Type B pancreatic cell (in vitro differentiated cells): ENCODE measurements at places on chromosomes 5 and 9. TPM values are rescaled to one million over a fixed set of nuclear protein-coding genes. Genes with fewer than 3 reads are reported as not detected.

OTP gene
- total RNA-seq = 0.17 and 0.31 TPM in 2 replicates

MVB12B gene
- 11.4 and 26.1 TPM in 2 replicates for total RNA-seq

- DNase-seq = no peak
These were observed 29.5 kb upstream of the PTPDC1 start for GRCh38 chr9:94054716-94055115.

DNA sequence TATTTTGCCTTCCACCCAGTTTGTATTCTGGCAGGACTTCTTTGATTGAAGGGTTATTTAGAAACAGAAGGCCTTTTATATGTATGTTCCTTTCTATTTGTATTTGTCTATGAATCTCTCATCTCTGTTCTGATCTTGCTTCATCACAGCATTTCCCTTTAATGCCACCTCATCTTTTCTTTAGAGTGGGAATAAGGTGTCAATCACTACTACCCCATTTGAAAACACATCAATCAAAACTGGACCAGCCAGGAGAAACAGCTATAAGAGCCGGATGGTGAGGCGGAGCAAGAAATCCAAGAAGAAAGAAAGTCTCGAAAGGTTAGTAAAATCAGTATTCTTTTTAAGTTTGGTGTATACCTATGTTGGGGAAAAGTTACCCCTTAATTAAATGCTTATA is 36.3 kb downstream of the CD180 start:
- no peak for DNase-seq

- no peak for DNase-seq
These were observed 498.8 kb downstream of the ARHGEF28 start for GRCh38 chr5:74124826-74125225.

DNA sequence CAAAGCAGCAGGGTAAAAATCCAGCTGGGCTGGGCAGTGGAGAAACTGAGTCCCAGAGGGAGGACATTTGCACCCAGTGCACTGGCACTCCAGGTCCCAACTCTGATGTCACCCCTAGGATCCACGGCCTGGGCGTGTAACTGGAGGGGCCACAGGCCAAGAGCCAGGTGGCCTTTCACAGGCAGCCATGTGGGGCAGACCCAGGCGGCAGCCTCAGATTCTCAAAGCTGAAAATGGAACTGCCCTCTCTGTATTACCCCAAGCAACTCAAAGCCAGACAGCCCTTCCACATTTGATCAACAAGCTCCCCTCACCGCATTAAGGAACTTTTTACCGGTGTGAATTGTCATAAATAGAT is 46.7 kb downstream of the RASGEF1C start:
- DNase-seq = no peak

GRCh38 chr5:140084541-140084940 is 29.4 kb upstream of the PURA start:
- no peak for DNase-seq
